ENCODE measurements at places on chromosomes 1 and 21. TPM values are rescaled to one million over a fixed set of nuclear protein-coding genes. Genes with fewer than 3 reads are reported as not detected.

Gene DPM3
- 36.2 TPM for total RNA-seq

- H3K27me3 ChIP-seq = peaks cover 4% of the 10 kb centered on the region
- H3K4me3 ChIP-seq = no peak overlapping the region
- no peaks in the 10 kb centered on the region for H3K4me1 ChIP-seq
Observed at GRCh38 chr21:39951183-39952101, 84.2 kb downstream of the PCP4 start.

Gene SLC30A10
- not detected for total RNA-seq

GRCh38 chr1:51570063-51570710 is 46.7 kb upstream of the OSBPL9 start:
- H3K4me3 ChIP-seq = no peak overlapping the region
- no peaks in the 10 kb centered on the region for H3K36me3 ChIP-seq
- H3K27me3 ChIP-seq = no peaks in the 10 kb centered on the region
- DNase-seq = no peak
- peak overlapping the region; percentile 33 for H3K27ac ChIP-seq

GRCh38 chr1:89536555-89537341 is 12.1 kb downstream of the LRRC8B start:
- no peaks in the 10 kb centered on the region for H3K27me3 ChIP-seq
- H3K36me3 ChIP-seq = no peaks in the 10 kb centered on the region
- no peak overlapping the region for H3K27ac ChIP-seq
- H3K4me1 ChIP-seq = no peaks in the 10 kb centered on the region
- H3K4me3 ChIP-seq = no peak overlapping the region

DNA sequence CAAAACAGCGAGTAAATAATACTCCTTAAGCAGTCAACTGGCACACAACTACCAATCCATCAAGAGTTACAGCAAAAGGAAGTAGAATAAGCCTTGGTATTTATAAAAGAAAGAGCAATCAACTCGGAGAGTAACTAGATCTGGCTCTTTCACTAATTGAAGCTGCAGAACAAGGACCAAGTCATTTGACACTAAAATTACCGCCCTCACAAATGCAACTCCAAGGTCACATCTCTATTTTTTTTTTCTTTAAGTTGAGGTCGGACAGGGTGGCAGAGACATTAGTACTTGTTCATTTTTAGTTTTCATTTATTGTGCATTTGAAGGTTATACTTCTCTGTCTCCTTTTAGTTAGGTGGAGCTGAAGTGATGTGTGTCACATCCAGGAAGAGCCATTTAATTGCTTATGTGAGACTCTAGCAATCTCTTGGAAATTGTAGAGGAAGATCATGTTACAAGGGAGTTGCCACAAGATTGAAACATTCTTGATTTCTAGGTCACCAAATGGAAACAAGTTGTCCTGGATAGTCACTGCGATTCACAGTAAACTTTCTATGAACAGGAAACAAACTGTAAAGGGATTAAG is 138.1 kb upstream of the ADAMTS5 start:
- no peak overlapping the region for H3K4me3 ChIP-seq
- no peak for DNase-seq
- no peaks in the 10 kb centered on the region for H3K36me3 ChIP-seq
- H3K4me1 ChIP-seq = no peaks in the 10 kb centered on the region

- H3K4me3 ChIP-seq = no peak overlapping the region
- H3K36me3 ChIP-seq = no peaks in the 10 kb centered on the region
- H3K4me1 ChIP-seq = no peaks in the 10 kb centered on the region
- no peaks in the 10 kb centered on the region for H3K27me3 ChIP-seq
- no peak for DNase-seq
Observed at GRCh38 chr21:14737922-14738321, 191.8 kb upstream of the SAMSN1 start.

GRCh38 chr1:225580238-225581099 is 72.5 kb downstream of the ENAH start:
- H3K4me1 ChIP-seq = peaks cover 8% of the 10 kb centered on the region
- H3K4me3 ChIP-seq = no peak overlapping the region
- no peak for DNase-seq
- no peaks in the 10 kb centered on the region for H3K27me3 ChIP-seq
- no peaks in the 10 kb centered on the region for H3K36me3 ChIP-seq

GRCh38 chr1:19476450-19477190 is 8.7 kb downstream of the CAPZB start:
- peaks cover 18% of the 10 kb centered on the region for H3K4me1 ChIP-seq
- DNase-seq = peak; percentile 36
- H3K4me3 ChIP-seq = no peak overlapping the region
- H3K27me3 ChIP-seq = no peaks in the 10 kb centered on the region
- H3K27ac ChIP-seq = peak overlapping the region; percentile 19
- peaks cover 2% of the 10 kb centered on the region for H3K36me3 ChIP-seq

DNA sequence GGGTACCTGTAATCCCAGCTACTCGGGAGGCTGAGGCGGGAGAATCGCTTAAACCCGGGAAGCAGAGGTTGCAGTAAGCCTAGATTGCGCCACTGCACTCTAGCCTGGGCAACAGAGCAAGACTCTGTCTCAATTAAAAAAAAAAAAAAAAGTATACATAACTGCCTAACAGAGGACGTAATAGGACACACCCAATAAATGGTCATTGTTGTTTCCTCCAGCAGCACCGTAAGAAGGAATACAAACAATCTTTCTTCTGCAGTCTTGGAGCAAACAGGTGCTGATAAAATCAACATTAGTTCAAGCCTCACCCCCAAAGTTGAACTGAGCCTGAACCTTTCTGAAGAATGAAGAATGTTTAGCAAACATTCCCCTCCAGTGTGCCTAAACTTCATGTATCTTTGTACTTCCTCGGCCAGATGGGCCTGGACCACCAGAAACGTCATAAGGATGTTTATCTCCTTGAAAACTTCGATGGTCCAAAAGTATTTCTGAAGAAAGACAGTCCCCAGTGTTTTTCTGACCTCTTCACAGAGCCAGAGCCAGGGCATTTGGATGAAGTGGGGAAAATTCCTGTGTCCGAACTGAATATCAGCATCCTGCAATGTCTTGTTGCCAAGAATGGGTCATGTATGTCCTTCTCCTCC is 136.8 kb upstream of the F3 start:
- H3K4me1 ChIP-seq = no peaks in the 10 kb centered on the region
- DNase-seq = no peak
- no peaks in the 10 kb centered on the region for H3K27me3 ChIP-seq
- H3K4me3 ChIP-seq = no peak overlapping the region

GRCh38 chr1:231266811-231267322 is 25.9 kb downstream of the GNPAT start:
- H3K27ac ChIP-seq = no peak overlapping the region
- peak; percentile 13 for DNase-seq

DNA sequence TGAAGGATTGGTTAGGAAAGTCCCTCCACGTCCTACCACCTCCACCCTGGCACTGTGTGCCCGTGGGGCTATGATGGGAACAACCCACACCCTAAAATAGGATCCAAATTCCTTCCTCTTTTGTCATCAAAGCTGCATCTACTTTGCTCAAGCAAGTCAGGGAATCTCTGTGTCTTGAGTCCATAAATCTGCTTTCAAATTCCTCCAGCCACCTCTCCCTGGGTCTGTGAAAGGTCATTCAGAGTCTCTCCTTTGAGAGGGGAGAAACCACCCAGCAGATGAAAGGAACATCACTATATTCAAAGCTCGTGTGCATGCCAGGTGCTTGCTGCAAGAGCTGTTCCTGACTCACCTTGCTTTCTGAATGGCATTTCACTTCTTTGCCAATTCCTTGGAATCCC is 243.6 kb downstream of the TM2D1 start:
- peaks cover 5% of the 10 kb centered on the region for H3K27me3 ChIP-seq
- H3K4me1 ChIP-seq = no peaks in the 10 kb centered on the region
- H3K4me3 ChIP-seq = no peak overlapping the region
- H3K27ac ChIP-seq = no peak overlapping the region
- DNase-seq = no peak

GRCh38 chr1:208272311-208272710 is 28.1 kb upstream of the PLXNA2 start:
- H3K27ac ChIP-seq = no peak overlapping the region
- H3K4me3 ChIP-seq = no peak overlapping the region
- no peak for DNase-seq

Gene GSTM5
- total RNA-seq = not detected

- H3K4me1 ChIP-seq = no peaks in the 10 kb centered on the region
- H3K27me3 ChIP-seq = no peaks in the 10 kb centered on the region
- H3K36me3 ChIP-seq = no peaks in the 10 kb centered on the region
- H3K4me3 ChIP-seq = no peak overlapping the region
- H3K27ac ChIP-seq = no peak overlapping the region
Observed at GRCh38 chr1:212974711-212975110, 24.4 kb downstream of the VASH2 start.

Measured in astrocyte (in vitro differentiated cells and primary cell).